ENCODE measurements at places on chromosomes 7 and 10.

DNA sequence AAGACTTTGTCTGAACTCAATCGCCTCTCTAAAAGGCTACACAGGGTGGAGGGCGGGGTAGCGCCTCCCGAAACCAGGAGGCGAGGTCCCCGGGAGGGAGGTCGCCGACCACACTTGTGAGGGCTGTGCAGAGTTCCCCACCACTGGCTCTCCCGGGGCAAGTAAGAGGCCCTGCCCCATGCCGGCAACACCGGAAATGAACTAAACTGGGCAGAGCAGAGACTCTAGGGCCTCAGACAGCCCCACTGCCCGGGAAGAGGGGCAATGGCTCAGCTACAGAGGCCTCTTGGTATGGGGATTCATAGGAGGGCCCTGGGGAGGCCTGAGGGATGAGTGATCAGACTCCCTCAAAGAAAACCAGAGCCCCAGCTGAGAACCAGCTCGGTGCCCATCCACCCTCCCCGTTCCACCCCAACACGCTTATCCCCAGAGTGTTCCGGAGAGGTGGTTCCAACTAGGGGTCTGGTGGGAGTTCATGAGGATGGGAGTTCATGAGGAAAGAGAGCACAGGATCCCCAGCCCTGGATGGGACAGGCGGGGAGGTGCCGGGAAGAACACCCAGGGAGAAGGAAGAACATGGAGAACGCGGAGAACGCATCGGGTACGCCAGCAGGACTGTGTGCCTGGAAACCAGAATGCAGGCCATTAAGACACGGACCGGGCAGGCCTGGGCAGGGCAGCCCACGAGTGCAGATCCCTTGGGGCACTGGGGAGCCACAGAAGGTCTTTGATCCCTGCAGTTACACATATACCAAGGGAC, 89.4 kb upstream of the MYL10 start:
- no peak for DNase-seq

DNA sequence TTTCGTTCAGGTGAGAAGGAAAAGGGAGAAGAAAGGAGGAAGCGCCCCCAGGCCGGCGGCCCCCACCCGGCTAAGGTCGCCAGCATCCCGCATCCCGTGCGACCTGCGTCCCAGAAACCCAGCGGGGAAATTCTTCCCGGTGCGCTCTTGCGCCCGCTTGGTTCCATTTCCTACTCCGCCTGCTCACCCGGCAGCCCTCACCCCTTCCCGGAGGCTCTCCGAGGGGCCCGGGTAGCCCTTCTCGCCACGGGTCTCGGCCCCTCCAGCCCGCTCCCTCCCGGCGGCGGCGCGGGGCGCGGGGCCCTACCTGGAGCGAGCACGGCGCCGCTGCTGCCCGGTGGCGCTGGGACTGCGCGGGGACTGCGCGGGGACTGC, at the start of gene PRKCQ:
TSS of gene PRKCQ (minus strand) at position 373 of the 375 bp plus-strand sequence. CDS start 65,141 bp downstream, outside the sequence.
- no peak for DNase-seq

- no peak for DNase-seq
These were observed 77.6 kb upstream of the SHH start for GRCh38 chr7:155889636-155890511.

GRCh38 chr7:158407581-158408317, 179.9 kb downstream of the PTPRN2 start:
- no peak for DNase-seq

DNA sequence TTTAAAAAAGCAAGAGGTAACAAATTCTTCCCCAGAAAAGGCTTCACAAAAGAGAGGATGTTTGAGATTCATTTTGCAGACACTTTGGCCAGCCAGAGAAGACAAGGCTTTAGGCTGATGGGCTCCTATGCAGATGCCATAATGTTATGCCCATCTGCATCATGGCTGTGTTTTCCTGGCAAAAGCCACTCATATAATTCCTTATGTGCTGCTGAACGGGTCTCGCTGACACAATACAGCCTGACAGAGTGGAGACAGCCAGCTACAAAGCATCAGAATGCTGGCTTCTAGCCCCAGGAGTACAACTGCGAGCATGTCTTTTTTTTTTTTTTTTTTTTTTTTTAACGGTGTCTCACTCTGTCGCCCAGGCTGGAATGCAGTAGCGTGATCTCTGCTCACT, 1157.4 kb upstream of the AUTS2 start:
- DNase-seq: no peak

GRCh38 chr10:16986406-16987205, 143.0 kb downstream of the CUBN start:
- no peak for DNase-seq

DNA sequence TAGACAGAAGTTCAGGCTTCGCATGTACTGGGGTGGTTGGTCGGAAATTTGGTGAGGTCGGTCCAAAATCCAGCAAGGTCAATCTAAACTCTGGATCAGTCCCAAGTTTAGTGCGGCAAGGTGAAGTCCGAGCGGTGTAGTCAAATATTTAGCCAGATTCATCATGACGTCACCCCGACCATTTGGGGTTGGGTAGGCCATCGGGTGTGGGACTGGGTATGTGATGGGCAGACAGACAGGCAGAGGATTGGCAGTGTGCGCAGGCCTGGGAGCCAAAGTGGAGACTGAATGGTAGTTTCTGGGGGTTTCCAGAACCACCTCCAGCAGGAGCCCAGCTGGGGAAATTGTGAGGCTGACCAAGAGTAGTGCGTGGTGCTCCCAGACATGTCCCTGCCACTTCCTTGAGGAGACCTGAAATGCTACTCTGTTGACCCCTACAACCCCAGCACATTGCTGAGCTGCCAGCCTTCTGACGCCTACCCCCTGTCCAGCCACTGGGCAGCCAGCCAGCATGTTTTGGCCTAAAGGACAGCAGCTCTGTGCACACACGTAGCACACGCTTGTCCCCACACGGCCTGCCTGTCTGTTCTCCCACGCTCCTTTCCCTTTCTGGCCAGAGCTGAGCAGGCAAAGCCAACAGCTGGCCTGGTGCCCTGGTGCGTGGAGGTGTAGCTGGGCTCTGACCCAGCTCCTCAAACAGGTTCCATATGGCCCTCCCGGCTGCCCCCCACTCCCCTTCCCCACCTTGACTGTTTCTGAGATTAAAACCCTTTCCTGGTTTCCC, 55.9 kb downstream of the FAM241B start:
- no peak for DNase-seq

GRCh38 chr7:113137241-113137640, 18.9 kb upstream of the SMIM30 start:
- no peak for DNase-seq

DNA sequence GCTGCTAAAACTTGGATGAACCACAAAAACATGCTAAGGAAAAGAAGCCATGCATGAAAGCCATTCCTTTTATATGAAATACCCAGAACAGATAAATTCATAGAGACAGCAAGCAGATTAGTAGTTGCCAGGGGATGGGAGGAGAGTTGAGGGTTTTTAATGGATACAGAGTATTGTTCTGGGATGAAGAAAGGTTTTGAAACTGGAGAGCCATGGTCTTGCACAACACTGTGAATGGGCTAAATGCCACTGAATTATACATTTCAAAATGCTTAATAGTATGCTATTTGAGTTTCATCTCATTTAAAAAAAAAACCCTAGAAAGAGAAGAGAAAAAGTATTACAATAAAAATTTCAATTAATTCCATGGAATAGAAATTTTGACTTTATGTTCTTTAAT, 154.3 kb downstream of the GNAT3 start:
- DNase-seq: no peak

DNA sequence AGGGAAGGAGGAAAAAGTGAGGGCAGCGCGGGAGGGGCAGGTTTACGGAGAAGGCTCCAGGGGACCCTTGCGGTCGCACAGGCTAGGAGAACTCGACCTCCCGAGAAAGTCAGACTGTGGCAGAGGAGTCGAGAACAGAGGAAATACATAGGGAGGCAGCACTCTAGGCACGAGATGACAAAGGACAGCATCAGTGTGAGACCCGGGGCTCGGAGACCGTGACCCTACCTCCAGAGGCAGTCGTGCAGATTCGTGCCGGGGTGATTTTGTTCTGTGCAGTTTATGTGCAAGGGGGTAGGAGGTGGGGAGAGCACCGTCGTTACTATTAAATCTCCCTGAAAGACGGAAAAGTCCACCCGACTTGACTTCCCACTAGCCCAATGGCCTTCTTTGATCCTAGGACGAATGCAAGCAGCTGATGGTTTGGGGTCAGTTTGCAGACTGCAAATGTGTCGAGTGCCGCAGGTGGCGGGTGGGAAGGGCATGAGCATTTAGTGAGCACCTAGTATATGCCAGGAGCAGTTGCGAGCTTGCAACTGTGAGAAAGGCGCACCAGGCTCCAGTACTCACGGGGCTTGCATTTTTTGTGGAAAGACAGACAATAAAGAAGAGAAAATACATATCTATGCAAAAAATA, 674 bp upstream of the OSBPL3 start:
- peak; percentile 46 for DNase-seq

GRCh38 chr7:7969306-7970236, 975 bp downstream of the GLCCI1 start:
- peak; percentile 56 for DNase-seq

- no peak for DNase-seq
These were observed 67.7 kb downstream of the TACR2 start for GRCh38 chr10:69348816-69349541.

DNA sequence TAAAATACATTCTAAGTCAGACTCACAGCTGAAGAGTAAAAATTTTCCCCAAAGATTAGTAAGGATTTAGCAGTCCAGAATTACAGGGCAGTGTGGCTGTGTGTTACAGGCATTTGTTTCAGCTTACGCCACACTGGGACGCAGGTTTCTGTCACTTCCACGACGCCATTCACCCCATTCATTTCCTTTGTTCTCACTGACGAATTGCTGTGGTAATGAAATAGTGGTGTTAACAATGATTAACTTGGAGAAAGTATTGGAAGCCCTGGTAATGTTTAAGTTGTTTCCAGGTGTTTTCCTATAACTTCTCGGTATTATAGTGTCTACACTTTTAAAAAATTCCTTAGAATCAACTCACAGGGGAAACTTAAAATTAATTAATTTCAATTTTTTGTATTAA, 370.9 kb downstream of the SH2D4B start:
- DNase-seq: no peak

DNA sequence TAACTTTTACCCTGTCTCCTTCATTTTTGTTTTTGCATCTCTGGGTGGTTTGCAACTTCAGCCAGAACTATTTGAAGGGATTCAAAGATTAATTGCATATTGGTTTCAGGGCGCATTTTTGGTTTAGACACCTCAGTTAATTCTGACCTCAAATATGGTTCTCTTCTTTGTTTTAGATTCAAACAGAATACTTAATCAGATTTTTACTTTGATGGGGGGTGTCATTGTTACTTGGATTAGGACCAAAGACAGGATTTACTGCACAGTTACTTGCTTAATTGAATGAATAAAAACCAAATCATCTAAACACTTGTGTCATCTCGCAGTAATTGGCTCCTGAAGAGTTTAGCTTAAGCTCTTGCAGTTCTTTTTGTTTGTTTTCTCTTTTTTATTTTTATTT, 100.9 kb downstream of the PHTF2 start:
- no peak for DNase-seq

- DNase-seq: no peak
These were observed 37.8 kb upstream of the SEC61G start for GRCh38 chr7:54796853-54797252.

GRCh38 chr10:73506491-73506890, 10.7 kb upstream of the PPP3CB start:
- DNase-seq: no peak

DNA sequence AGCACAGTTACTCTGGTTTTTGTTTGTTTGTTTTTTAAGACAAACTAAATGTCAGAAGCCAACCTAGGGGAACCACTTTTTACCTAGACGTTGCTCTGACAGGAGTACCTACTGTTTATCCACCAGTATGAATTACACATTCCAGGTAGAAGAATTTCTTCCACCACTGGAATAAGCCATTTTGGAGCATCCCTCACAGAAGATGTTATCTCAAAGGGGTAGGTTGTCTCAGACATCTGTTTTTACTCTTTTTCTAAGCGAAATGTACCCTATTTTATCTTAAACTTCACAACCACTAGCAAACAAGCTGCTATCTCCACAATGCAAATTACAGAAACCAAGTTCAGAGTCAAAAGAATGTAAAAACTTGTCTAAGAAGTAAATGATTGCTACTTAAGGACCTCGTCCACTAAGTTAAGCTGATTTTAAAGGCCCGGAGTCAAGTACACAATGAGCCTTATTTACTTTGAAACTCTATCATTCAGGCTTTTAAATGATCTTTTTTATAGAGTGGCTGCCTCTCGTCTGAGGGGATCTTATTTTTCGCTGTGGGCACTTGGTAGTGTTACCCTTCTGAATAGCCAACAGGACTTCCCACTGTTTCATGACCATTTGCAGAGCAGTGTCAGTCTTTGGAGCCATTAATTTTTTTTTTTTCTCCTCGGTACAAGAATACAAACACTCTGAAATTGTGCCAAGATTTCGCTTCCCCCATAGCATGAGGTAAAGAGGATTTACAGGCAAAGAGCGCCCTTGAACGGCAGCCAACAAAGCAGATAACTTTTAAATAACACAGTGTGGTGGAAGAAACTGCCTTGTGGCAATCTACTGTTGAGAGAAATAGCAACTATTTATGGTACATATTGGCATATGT, 15.7 kb upstream of the ARMC3 start:
- DNase-seq: no peak

DNA sequence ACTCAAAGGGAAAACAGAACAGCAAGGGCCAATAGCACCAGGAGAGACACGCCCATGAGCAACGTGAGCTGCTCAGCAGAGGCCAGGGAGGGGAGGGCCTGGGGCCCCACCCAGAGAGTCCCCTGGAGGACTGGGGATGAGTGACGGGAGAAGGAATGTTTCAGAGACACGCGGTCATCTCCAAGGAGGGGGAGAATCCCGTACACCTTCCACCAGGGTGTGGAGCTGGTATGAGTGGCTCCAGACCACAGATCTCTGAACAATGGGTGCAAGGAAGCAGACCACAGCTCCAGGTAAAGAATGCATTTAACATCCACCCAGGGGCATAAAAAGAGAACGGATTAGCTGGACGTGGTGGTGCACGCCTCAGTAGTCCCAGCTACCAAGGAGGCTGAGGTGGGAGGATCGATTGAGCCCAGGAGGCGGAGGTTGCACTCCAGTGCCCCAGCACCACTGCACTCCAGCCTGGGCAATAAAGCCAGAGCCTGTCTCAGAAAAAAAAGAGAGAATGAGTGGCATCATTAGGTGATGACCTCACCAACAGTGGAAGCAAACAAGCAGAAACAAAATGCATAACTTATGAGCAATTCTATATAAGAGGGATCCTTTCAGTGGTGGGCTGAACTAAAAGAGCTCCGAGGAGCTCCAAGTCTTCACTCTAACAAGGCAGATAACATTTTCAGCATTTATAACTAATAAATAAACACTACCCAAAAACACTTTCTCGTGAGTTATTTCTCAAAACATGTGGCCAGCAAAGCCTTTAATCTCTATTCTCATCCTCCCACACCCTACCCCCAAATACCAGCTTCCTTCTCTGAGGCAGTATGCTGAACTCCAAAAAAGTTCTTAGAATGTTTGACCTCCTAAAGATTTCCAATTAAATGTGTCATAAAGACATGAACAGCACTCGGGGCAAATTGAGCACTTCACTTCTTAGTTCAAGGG, 12.5 kb downstream of the PSAP start:
- DNase-seq: no peak

All from activated naive CD4-positive, alpha-beta T cell treated with anti-CD3 and anti-CD28 coated beads, Interleukin-2, amount 50 U/mL, for 16 hours (primary cell).